ENCODE measurements at places on chromosomes 2 and 18. TPM values are rescaled to one million over a fixed set of nuclear protein-coding genes. Genes with fewer than 3 reads are reported as not detected.

DNA sequence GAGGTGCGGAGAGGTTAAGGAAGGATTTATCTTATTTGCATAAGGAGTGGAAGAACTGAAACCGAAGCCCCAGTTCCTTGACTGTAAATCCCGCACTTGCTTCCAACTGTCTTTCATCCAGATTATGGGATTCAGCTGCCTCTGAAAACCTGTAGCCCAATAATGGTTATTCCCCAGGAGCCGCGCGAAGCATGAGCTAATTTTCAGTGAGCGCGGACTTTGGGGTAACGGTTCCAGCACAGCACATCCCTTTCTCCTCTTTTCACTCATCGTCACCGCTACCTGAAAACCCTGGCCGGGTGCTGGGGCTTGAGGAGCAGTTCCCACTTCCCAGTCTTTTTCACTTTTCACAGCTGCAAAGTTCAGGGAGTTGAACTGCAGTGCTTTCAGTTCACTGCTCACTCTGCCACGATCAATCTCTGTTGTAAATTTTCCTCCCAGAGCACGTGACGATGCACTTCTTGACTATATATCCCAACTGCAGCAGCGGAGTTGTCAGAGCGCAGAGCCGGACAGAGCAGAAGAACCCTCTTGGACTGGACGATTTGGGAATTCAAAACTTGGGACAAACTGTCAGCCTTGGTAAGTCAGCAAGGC is at the start of gene KCNE4:
Gene KCNE4, plus strand, starts transcription at position 498 of the 597 bp plus-strand sequence. CDS start 641 bp downstream, outside the sequence.
- H3K27ac ChIP-seq: peak within 1 kb of the TSS; percentile 84
- no peak for DNase-seq

DNA sequence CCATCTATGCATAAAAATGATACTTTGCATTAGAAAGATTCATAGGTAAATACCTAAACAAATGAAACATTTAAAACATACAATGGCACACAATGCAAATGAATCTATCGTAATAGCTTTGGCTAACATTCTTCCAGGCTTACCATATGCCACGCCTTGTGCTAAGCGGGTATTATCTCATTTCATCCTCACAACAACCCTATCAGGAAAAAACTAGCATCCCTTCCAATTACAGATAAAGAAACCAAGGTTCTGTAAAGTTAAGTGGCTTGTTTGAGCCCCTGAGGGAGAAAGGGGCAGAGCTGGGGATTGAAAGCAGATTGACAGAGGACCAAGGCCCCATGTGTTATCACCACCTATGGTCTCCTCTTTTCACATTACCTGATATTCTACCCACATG is 145.4 kb upstream of the ETAA1 start:
- H3K4me3 ChIP-seq: no peak overlapping the region
- no peaks in the 10 kb centered on the region for H3K4me1 ChIP-seq

DNA sequence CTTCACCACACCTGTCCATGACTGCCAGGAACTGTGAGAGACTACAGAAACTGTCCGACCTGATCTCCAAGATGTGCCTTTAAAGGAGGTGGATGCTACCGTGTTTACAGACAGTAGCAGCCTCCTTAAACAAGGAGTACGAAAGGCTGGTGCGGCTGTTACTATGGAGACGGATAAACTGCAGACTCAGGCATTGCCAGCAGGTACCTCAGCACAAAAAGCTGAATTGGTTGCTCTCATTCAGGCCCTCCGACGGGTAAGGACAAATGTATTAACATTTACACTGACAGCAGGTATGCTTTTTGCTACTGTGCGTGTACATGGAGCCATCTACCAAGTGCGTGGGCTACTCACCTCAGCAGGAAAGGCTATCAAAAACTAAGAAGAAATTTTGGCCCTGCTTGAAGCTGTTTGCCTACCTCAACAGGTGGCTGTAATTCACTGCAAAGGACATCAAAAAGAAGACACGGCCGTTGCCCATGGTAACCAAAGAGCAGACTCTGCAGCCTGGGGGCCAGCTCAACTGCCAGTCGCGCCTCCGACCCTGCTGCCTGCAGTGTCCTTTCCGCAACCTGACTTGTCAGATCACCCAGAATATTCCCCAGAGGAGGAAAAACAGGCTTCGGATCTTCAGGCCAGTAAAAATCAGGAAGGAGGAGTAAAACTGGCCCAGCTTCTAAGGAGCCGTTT is 30.9 kb downstream of the SKA1 start:
- H3K27ac ChIP-seq: no peak overlapping the region
- no peak for DNase-seq
- H3K4me3 ChIP-seq: no peak overlapping the region
- H3K4me1 ChIP-seq: peaks cover 30% of the 10 kb centered on the region

RAB6C gene
- total RNA-seq: not detected

DNA sequence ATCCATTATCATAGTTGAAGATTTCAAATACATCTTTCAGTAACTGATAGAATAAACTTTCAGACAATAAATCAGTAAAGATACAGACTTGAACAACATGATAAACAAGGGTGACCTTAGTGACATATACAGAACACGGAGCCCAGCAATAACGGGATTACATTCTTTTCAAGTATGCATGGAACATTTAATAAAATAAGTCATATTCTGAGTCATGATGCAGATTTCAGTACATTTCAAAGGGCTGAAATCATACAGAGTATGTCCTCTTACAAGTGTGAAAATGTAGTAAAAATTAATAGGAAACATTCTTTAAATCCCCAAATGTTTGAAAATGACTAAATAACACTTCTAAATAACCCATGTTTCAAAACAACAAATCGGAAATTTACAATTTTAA is 17.2 kb upstream of the KLHL29 start:
- H3K27ac ChIP-seq: no peak overlapping the region
- no peak for DNase-seq
- no peaks in the 10 kb centered on the region for H3K4me1 ChIP-seq
- H3K27me3 ChIP-seq: no peaks in the 10 kb centered on the region

DNA sequence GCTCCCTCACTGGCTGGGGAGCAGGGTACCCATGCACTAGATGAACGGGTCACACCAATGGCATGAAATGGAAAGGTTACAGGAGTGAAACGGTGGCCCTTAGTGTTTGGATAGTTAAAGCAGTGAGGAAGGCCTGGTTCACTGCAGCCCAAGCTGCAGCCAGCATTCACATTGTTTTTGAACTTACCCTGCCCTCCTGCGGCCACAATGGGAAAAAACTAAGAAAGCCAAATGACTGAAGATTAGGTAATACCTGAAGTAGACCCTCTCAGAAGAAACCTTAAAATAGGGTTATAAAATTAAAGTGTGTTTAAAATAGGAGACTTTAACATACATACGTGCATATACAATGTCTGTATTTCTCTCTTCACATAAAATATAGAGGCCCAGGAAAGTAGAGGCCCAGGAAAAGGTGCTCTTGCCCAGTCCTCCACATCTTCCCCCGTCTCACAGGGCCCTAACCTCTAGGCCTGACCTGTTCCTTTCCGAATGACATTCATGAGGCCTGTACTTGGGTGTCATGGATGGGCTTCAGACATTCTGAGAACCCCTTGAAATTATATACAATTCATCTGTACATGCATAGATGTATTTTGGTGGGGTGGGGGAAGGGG is 33.3 kb downstream of the DOK1 start:
- no peak for DNase-seq
- H3K27ac ChIP-seq: no peak overlapping the region
- no peak overlapping the region for H3K4me3 ChIP-seq
- H3K27me3 ChIP-seq: peaks cover 45% of the 10 kb centered on the region
- no peaks in the 10 kb centered on the region for H3K36me3 ChIP-seq

DNA sequence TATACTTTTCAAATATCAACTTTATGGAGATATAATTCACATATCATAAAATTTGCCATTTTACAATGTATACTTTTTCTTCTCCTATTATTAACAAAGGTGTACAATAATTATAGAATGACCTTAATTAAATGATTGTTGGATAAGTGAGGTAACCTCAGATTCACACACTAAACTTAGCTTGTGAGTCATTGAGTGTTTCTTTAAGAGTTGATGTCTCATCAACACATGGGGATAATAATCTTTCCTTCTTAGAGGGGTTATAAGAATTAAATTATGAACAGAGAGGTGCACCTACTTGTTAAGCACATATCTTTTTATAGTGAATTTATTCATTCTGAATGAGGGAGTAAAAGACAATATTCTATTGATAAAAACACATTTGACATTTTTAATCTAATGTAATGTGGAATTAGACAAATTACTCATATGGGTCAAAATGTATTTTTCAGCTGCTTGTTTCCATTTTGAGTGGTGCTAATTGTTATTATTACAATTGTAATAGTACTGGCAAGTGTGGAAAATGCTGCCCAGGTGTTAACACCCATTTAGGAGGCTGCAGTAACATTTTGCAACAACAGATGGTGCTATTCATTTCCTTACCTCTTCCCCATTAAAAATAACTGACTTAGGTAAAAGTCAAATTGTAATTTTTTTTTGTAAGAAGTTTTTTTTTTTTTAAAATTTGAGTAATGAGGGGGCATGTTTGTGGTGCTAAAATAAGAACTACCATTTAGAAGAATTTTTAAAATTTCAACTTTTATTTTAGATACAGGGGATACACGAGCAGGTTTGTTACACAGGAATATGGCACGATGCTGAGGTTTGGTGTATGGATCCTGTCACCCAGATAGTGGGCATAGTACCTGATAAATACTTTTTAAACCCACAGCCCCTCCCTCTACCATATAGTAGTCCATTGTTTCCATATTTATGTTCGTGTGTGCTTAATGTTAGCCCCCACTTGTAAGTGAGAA is 32.1 kb upstream of the DYNAP start:
- no peak for DNase-seq
- H3K27me3 ChIP-seq: no peaks in the 10 kb centered on the region
- H3K4me1 ChIP-seq: no peaks in the 10 kb centered on the region
- no peak overlapping the region for H3K4me3 ChIP-seq
- H3K27ac ChIP-seq: no peak overlapping the region
- H3K36me3 ChIP-seq: no peaks in the 10 kb centered on the region

GRCh38 chr2:72539071-72539552 is 286.7 kb downstream of the EXOC6B start:
- H3K27me3 ChIP-seq: no peaks in the 10 kb centered on the region
- no peak for DNase-seq
- H3K4me1 ChIP-seq: no peaks in the 10 kb centered on the region
- no peak overlapping the region for H3K27ac ChIP-seq

DNA sequence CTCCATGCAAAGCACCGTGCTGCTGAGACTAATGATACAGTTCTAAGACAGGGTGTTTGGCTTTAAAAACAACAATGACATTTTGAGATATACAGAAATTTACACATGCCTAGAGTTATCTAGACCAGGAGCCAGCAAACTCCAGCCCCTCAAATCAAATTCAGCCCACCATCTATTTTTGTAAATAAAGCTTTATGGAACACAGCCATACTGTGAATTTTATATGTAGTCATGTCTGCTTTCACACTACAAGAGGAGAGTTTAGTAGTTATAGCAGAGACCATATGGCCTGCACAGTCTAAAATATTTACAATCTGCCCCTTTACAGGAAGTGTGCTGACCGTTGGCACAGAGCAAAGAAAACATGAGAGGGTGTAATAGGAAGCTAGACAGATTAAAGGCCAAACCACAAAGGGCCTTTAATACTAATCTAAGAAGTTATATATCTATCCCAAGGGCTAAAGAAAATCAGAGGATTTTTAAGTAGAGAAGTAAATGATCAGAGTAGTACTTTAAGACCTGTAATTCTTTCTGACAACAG is 39.4 kb downstream of the NBAS start:
- H3K4me3 ChIP-seq: no peak overlapping the region
- peaks cover 54% of the 10 kb centered on the region for H3K36me3 ChIP-seq
- no peak for DNase-seq
- no peak overlapping the region for H3K27ac ChIP-seq
- H3K4me1 ChIP-seq: no peaks in the 10 kb centered on the region

- H3K4me3 ChIP-seq: peak within 1 kb of the TSS; percentile 91
- peaks cover 91% of the 10 kb centered on the region for H3K27me3 ChIP-seq
- DNase-seq: no peak
- H3K4me1 ChIP-seq: peaks cover 32% of the 10 kb centered on the region
- H3K27ac ChIP-seq: peak within 1 kb of the TSS; percentile 79
- H3K36me3 ChIP-seq: no peaks in the 10 kb centered on the region
These were observed at the start of gene SATB2 for GRCh38 chr2:199457147-199458008. Gene SATB2, minus strand, starts transcription at chr2:199457939. Its CDS starts 1,902 bp downstream, at chr2:199456037.

NR4A2 gene
- 1.6 TPM for total RNA-seq

DTNB gene
- 8.3 TPM for total RNA-seq

DNA sequence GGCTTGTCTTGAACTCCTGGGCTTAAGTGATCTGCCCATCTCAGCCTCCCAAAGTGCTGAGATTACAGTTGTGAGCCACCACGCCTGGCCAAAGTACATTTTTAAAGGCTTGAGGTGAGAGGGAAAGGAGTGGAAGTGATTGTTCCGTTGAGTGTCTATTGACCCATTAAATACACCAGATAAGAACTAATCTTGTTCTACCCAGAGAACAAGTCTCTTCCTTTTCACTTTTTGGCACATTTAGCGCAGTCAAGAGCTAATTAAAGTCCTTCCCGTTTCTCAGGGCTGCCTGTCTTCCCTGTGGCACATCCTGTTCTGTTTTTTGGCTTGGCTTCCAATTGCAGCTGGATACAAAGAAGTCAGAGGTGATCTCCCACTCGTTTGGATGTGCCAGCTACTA is 172.3 kb downstream of the ALPK2 start:
- DNase-seq: no peak
- no peaks in the 10 kb centered on the region for H3K27me3 ChIP-seq
- H3K4me3 ChIP-seq: no peak overlapping the region
- H3K27ac ChIP-seq: no peak overlapping the region
- no peaks in the 10 kb centered on the region for H3K36me3 ChIP-seq

DNA sequence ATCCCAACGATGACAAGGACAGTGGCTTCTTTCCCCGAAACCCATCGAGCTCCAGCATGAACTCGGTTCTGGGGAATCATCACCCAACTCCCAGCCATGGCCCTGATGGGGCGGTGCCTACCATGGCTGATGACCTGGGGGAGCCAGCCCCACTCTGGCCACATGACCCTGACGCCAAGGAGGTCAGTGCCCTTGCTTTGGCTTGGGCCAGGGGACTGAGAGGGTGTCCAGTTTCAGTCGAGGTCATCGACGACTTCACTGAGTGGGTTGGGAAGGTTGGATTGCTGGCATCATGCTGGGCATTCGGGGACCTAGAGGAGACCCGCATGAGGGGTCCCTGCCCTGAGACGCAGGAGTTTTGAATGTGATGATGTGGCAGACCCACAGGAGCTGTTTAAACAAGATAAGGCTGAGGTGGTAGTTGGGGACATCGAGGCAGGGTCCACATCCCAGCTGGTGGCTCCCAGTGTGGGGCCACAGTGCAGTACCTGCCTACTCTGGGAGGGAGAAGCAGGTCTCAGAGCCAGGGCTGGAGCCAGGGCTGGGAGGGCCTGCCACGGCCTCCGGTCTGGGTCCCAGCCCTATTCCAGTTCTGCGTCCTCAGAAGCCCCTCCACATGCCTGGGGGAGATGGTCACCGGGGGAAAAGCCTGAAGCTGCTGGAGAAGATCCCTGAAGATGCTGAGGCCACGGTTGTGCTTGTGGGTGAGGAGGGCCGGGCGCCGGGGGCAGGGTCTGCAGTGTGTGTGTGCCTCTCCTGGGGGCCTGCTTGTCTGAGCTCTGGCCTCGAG is 6.0 kb downstream of the SLC4A3 start:
- H3K36me3 ChIP-seq: no peaks in the 10 kb centered on the region
- peaks cover 11% of the 10 kb centered on the region for H3K27me3 ChIP-seq
- no peak overlapping the region for H3K27ac ChIP-seq
- no peak for DNase-seq
- H3K4me1 ChIP-seq: no peaks in the 10 kb centered on the region

FAP gene
- total RNA-seq: 0.91 TPM

Data from esophagus squamous epithelium (tissue), 5 donors.